Iris pigment epithelial cell (primary cell): ENCODE measurements at places on chromosomes 2 and 18.
A peak's percentile ranks its signal among the peaks of the same experiment; 100 is the strongest.

- DNase-seq = no peak
Measured at GRCh38 chr2:17311106-17311619, 207.1 kb downstream of the RAD51AP2 start.

DNA sequence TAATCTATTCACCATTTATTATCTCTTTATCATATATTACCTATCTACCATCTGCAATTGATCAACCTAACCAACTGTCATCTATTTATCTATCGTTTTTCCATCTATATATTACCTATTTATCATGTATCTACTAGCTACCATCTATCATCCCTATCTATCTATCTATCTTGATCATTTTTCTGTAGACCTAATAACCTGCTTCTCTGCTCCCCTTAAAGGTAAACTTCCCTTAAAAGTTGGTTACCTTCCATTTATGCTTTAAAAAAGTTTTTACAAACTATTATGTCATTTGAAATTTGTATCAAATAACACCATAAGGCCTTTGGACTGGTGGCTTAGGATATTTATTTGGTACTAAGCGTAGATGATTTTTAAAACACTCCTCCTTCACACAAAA is 47.2 kb downstream of the TMEM18 start:
- no peak for DNase-seq

DNA sequence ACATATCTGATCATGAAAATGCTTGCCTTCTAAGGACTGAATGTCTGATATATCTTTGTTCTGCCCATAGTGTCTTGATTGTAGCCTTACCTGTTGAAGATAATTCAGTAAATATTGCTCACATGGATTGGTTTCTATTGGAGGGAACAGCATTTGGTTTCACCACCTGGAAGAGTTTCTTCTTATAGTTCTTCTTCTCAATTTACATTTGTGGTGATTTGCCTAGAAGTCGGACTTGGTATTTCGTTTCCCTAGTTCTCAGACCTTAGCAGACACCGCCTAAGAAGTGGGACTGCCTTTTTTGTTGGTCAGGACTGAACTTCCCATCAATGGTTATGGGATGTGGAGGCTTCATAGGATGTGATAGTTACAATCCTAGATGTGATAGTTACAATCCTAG is 20.2 kb downstream of the MGAT5 start:
- no peak for DNase-seq

- peak; percentile 71 for DNase-seq
Measured at GRCh38 chr18:8998481-8999217, 103.8 kb upstream of the NDUFV2 start.
